ENCODE measurements at places on chromosomes 3 and 15.

- no peak for DNase-seq
Measured at GRCh38 chr3:28940994-28941393, 339.9 kb upstream of the RBMS3 start.

DNA sequence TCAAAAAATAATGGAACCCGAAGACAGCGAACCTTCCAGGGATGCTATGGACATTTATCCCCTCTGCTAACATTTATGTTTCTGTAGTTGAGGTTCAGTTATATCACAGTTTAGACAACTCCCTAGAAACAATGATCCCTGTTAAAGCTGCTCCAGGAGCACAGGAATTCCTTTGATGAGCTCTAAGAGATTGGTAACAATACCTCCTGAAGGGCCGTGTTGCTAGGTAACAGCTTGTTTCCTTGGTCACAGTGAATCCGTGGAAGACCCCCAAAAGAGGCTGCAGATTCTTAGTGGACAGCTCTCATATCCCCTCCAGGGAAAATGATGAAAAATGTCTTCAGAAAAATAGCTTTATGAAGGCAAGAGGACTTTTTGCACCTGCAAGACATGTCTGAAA lies 160.2 kb downstream of the SERPINI1 start:
- DNase-seq: no peak

DNA sequence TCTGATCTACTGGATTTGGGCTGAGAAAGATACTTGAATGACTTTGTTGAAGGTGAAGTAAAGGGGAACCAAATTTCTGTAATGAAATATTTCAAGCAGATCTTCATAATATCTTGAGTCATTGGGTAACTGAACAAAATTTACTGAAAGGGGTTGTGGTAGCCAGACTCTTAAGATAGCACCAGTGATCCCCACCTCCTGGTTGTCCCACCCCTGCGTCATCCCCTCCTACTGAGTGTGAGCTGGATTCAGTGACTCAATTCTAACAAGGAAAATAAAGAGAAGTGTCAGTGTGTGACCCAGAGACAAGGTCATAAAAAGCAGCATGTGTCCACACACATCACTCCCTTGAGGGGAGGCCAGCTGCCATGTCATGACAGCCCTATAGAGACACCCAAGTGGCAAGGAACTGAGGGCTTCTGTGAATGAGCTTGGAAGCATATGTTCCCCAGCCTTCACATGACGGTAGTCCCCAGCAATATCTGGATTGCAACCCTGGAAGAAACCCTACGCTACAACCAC lies 107.1 kb downstream of the MECOM start:
- DNase-seq: no peak

DNA sequence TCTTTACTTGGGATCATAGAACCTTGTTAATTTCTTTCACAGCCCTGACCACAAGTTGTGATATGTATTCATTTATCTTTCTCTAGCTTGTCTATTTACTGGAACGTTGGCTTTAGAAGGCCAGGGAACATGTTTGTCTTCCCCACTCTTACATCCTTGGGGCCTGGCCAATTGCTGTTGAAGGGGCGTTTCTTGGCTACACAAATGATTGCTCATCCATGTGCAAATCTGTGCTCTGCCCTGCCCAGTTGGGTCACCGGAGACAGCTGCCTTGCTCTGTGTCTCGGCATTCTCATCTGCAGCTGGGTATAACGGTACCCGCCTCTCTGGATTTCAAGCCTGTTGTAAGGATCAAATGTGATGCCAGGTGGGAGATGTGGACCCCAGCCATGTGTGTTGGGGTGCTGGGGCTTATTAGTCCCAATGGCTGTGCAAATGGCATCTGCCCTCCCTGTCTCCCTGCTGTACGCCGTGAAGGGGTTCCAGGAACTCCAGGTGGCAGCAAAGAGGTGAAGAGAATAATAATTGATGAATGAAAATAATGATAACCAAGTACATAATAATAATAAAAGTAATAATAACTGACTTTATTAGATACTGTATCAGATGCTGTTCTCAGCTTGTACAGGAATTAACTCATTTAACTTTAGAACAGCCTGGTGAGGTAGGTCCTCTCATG lies 24.0 kb upstream of the TLE3 start:
- no peak for DNase-seq

DNA sequence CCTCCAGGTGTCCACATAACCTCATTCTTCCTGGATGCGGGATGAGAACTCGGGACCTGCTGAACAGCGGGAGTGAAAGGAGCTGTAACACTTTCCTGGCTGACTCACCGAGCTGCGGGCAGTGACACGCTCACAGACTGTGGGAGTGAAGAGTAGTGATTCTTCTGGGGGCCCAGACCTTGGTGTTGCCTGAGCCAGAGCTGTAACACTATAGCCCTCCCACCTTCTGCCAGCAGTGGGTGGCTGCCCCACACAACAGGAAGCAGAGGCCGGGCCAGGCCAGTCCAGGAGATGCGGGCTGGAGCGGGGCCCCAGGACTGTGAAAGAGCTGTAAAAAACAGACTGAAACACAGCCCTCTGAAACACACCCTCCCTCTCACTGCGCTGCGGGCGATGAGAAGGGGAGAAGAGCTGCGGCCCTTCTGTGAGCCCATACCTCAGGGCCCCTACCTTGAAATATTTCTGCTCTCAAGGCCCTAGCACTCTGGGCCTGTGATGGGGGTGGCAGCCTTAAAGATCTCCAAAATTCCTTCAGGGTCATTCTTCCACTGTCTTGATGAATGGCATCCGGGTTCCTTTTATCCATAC lies 464.0 kb upstream of the CCDC54 start:
- no peak for DNase-seq

DNA sequence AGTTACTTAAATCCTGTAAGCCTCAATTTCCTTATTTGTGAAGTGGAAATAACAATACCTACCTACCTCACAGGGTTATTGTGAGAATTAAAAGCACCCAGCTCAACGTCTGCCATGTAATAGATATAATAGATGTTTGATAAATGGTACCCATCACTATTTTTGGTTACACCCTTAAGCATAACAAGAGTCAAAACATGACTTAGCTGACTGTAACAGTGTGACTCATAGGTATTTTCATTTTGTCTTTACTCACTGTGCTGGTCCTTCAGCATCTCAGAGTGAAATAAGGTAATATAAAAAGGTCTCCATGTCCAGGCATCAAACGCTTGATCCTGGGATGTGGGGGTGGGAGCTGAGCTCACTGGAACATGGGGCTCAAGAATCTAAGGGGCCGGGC lies 3.1 kb downstream of the CPLX3 start:
- no peak for DNase-seq

DNA sequence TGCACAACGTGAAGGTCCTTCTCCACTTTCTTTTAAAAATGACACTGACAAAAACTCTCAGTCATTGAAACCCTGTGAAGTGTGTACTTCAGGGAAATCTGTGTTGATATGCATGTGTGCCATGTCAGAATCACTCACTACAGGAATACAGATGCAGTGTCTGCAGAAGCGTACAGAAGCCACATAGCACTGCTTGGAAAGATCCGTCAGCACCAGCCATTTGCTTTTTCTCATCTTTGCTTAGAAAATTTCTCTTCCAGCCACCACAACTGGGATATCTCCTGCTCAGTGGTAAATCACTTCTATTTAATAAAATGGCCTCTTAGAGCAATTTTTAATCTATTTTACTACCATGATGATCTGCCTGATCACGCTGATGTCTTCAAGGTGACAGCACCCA lies 91.3 kb upstream of the ARHGEF26 start:
- DNase-seq: no peak

- no peak for DNase-seq
Measured at GRCh38 chr15:57012556-57012955, 94.1 kb downstream of the TCF12 start.

- DNase-seq: no peak
Measured at GRCh38 chr15:98730860-98731711, 82.7 kb downstream of the IGF1R start.

GRCh38 chr3:133747907-133748639 lies 1.9 kb downstream of the TF start:
- DNase-seq: no peak

DNA sequence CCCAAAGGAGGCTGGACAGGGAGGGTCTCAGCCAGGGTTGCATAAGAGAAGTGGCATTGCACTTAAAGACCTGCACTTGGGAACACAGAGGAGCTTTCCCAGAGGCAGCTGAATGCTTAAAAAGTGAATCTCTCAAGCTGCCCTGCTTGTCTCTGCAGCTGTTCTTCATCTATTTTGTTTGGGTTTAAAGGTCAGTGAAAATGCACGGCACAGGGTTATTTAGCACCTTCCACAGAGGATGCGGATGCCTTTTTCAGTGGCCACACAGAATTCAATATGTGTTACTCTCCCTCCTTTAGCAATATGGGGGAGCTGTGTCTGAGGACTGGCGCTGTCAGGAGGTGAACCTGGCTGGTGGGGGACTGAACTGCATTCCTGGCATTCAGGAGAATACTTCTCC lies 22.7 kb upstream of the CTNNB1 start:
- no peak for DNase-seq

DNA sequence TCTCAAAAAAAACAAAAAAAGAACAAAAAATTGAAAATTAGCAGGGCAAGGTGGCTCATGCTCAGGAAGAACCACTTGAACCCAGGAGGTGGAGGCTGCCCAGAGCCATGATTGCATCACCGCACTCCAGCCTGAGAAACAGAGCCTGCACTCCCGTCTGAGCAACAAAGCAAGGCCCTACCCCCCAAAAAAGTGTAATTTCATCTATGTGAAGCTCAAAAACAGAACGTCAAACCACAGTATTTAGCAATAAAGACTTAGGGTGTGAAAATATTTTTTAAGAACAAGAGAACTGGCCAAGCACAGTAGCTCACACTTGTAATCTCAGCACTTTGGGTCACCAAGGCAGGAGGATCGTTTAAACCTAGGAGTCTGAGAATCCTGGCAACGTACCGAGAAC lies 38.2 kb downstream of the STAG1 start:
- no peak for DNase-seq

- no peak for DNase-seq
Measured at GRCh38 chr3:129973853-129974563, 512 bp upstream of the TRH start.

DNA sequence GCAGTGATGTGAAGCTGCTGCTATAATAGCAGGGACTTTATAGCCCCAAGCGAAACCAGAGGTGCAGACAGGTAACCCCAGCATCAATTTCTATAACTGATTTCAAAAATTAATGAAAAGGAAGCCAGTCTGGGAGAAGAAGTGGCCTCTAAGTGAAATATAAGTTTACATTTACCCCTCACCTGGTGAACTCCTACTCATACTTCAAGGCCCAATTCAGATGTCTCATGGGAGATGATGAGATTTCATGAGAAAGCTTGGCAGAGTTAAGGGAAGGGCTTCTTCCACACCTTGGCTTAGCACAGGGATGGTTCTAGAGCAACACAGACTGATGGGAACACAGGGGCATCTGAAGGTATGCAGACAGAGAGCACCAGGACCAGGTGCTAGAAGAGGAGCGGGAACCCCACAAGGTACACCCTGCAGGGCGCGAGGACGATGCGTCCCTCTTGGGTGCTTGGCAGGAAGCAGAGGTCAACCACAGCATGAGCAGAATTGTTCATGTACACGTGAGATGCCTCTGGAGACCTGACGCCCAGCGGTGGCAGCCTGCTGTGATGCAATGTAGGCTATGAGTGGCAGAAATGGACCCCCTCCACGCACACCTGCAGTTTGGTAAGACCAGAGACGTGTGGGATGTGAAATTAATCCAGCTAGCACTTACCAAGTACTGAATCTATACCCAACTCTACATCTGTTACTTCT lies 102.9 kb downstream of the SRGAP3 start:
- no peak for DNase-seq

DNA sequence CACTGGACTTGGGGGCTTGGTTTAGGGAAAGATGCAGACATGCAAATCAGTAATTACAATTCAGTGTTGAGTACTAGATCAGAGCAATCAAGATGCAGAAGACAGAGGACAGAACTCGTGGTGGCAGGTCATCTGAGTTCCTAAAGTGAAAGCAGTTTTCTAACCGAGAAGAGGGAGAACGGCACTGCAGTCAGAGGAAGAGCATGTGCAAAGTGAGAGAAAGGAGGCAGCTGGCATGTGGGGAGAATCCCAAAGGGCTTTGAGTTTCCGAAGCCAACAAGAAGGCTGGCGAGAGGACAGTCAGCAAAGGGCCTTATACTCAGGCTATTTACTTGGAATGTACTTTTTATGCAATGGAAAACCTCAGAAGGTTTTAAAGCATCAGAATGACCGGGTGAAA lies 87.0 kb downstream of the ANP32A start:
- DNase-seq: no peak

Measured in NCI-H1417 treated with DMSO at 0.1 percent for 48 hours (cell line).